ENCODE measurements at places on chromosomes 13 and 19. TPM values are rescaled to one million over a fixed set of nuclear protein-coding genes. Genes with fewer than 3 reads are reported as not detected.

Gene PGLYRP2
- total RNA-seq: not detected

Gene ZNF813
- total RNA-seq: 3.6 TPM

Gene UCHL3
- total RNA-seq: 11.3 TPM

Gene CYP2S1
- 1.9 TPM for total RNA-seq

Gene GTPBP3
- total RNA-seq: 11.5 TPM

Gene GARIN5A
- total RNA-seq: not detected

Gene NLRP11
- total RNA-seq: not detected

Gene FFAR2
- 1.5 TPM for total RNA-seq

Gene HRC
- 0.68 TPM for total RNA-seq

Gene AMH
- total RNA-seq: not detected

Gene KIR3DL1
- not detected for total RNA-seq

Gene AKT2
- total RNA-seq: 175 TPM

Gene SIGLEC8
- total RNA-seq: 0.17 TPM

Gene MTIF3
- 146 TPM for total RNA-seq

Gene FGF21
- not detected for total RNA-seq

Gene CYP2F1
- not detected for total RNA-seq

Gene COX6B2
- not detected for total RNA-seq

Gene ZNF490
- total RNA-seq: 8.0 TPM

Gene KLHL1
- total RNA-seq: not detected

Gene RB1
- total RNA-seq: 45.8 TPM

Gene MCF2L
- total RNA-seq: 173 TPM

Gene KLC3
- total RNA-seq: not detected

Gene ZNF761
- total RNA-seq: 16.0 TPM

Gene NLRP13
- total RNA-seq: not detected

Gene OR10H2
- not detected for total RNA-seq

Gene CCNE1
- 2.7 TPM for total RNA-seq

Gene CDX2
- total RNA-seq: not detected

Gene EGLN2
- total RNA-seq: 151 TPM

Gene AZU1
- not detected for total RNA-seq

Gene CEACAM20
- not detected for total RNA-seq

Gene ADGRE2
- 2.8 TPM for total RNA-seq

Gene RPL36
- 617 TPM for total RNA-seq

Gene CCDC169
- total RNA-seq: not detected

Gene ZSCAN4
- total RNA-seq: not detected

Gene CEACAM16
- not detected for total RNA-seq

Gene TEAD2
- total RNA-seq: 23.5 TPM

Gene CHERP
- total RNA-seq: 12.2 TPM

Gene GRK1
- total RNA-seq: not detected

Gene ZNF773
- total RNA-seq: 16.5 TPM

Gene BICRA
- total RNA-seq: 13.2 TPM

Gene PEAK3
- 0.88 TPM for total RNA-seq

All from subcutaneous adipose tissue (tissue), 4 donors.